SW 1271 (cell line): ENCODE measurements at places on chromosomes 5 and 9.

DNA sequence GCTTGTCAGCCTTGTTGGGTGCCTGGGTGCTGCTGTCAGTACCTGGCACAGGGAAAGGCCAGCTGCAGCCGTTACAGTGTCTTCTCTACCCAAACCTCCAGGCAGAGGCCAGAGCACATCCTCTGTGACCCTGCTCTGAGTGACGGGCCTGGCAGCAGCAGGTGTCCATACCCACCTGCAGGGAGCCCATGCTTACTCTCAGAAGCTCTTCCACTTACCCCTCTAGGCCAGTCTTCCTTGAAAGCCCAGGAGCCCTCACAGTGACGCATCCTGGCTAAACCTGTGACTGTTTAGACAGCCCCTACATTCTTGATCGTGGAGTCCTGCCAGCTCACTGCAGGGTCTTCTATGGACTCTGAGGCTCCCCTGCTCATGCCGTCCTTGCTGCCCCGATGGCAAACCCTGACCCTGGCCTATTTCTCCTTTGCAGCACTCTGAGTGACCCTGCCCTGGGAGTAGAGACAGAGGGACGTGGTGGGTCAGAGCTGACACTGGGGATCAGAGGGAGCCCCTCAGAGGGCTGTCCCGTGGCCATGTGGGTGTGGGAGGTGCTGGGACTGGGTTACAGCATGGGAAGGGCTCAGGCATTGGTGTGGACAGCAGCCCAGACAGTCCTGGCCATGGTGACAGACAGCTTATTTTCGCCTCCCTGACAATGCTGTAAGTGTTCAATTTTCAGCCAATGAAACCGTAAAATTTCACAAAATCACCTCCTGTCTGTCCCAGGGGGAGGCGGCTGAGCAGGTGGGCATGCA lies 67.6 kb upstream of the RNF130 start:
- DNase-seq: no peak

GRCh38 chr9:72454871-72455491 lies 66.4 kb upstream of the TMC1 start:
- DNase-seq: no peak

DNA sequence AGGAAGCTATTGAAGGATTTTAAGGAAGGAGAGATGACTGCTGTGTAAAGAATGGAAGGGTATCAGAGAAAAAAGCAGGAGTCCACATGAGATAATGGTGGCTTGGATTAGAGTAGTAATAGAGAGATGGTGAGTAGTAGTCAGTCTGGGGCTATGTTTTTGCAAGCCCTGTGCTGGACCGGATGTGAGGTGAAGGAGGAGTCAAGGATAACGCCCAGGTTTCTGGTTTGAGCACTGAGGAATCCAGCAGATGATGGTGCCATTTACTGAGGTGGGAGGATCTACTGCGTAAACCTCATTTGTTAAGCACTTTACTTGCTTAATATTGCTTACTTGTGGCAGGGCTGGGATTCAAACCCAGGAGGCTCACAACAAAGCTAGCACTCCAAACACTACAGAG lies 1.1 kb downstream of the TIGD6 start:
- no peak for DNase-seq

DNA sequence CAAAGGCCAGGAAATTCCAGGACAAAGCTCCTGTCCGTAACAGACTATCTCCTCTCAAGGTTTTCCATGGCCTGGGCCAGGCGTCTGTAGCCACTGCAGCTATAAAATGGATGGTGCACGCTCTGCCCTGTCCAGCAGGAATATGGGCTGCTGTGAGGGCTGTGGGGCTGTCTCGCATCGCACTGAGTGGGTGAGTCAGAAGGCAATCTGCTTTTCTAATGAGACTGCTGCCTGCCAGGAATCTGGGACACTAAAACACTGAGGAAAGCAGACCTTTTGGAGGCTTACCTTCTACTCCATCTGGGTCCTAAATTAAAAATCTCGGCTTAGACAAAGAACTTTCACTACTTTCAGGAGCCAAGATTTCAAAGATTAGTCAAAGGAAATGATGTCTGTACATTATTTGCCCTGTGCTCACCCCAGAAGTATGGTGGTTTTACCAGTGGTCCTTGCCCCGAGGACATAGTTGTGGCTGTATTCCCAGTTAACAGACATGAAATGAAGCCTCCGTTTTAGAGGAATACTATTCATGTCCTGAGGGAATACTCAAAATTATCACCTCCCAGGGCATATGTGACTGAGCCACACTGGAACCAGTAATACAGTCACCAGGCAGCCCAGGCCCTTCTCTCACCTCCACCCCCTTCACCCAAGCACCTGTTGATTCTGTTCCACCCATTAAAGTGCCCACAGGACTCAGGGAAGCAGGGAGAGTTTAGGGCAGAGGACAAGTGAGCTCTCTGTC lies 56.4 kb downstream of the PFDN1 start:
- peak; percentile 55 for DNase-seq

DNA sequence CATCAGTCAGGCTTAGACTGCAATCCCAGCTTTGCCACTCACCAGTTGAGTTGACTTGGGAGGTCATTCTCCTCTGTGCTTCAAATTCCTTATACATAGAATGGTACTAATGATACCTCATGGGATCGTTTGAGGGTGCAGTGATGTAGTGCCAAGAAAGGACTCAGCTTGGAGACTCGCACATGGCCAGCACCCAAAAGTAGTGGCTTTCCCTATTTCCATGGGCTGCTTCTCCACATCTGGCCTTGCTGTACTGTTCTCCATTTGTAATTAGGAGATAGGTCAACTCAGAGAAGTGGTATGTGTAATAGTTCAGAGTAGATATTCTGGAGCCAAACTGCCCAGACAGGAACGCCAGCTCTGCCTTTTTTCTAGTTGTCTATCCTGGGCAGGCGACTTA lies 5.5 kb downstream of the CCL19 start:
- DNase-seq: no peak

DNA sequence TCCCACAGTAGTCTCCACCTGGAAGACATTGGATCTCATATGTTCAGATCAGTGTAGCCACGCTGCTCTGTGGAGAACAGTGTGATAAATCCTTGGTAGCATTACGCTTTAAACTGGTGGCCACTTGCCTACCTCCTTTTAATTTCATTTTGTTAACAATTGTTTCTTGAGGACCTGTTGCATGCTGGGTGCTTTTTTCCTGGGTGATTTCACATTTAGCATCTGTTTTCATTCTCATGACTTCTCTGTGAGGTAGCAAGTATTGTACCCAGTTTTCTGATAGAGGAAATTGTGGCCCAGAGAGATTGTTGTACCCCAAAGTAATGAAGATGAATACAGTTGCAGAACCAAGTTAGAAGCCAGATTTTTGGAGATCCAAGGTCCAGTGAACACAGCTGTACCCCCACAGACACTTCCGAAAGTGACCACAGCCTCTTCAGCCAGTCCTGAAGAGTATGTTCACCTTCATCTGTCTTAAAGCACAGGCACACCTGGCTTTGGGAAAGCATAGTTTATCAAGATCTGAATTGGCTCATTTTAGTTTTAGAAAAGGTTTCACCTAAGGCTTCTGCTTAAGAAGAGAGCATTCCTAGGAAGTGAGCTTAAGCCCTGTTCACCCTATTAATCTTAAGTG lies 75.2 kb downstream of the F2RL2 start:
- DNase-seq: no peak

- no peak for DNase-seq
Measured at GRCh38 chr9:121542025-121542424, 42.4 kb upstream of the GGTA1 start.

GRCh38 chr5:12920527-12920926 lies 1016.3 kb upstream of the CTNND2 start:
- no peak for DNase-seq

- DNase-seq: no peak
Measured at GRCh38 chr5:143036146-143036927, 266.2 kb downstream of the ARHGAP26 start.

- DNase-seq: no peak
Measured at GRCh38 chr5:65073250-65073661, 304.5 kb downstream of the CWC27 start.

DNA sequence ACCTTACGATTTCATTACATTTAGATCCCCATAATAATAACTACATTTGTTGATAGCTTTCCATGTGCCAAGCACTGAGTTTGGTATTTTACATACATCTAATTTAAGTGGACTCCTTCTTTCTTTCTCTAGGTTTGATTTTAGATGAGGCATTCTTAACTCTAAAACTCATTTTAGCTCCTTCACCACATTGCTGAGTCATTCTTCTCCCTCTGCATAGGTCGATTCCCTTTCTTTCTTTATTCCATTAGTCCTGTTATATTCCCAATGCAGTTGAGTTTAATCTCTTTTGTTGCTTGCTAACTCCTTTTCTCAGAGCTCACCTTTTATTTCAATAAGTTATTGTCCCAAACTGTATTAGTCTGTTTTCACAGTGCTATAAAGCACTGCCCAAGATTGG lies 329.8 kb downstream of the TAF11L14 start:
- DNase-seq: no peak

DNA sequence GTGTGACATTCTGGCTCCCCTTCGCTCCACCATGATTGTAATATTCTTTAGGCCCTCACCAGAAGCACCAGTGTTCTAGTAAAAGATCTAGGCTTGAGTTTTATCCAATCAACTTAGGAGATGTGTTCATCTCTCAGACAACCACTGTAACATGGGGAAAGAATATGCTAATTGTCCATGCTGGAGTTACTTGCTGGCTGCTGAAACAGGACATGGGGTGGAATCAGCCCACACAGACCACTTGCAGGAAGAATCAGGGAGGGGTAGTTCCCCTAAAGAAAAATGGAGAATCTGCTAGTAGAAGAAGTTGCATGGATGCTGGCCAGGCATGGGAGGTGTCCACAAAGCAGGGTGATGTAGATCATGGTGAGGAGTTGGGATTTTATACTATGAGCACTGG lies 86.2 kb downstream of the FEM1C start:
- no peak for DNase-seq

DNA sequence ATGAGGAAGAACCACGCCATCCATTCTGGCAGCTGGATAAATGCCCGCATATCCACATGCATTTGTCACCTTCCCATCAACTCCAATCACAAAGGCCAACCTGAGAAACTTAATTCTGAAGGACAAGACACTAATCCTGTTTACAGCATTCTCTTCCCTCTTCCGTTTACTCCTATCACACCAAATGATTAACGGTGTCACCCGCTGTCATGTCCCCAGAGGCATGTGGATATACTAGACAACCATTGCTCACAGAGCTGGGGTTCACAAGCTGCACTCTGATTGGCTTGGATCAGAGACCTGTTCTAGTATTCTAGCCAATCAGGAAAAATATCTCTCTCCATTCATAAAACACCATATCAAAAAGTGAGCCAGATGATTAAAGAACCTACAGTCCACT lies 3.6 kb downstream of the MACROH2A1 start:
- DNase-seq: no peak

DNA sequence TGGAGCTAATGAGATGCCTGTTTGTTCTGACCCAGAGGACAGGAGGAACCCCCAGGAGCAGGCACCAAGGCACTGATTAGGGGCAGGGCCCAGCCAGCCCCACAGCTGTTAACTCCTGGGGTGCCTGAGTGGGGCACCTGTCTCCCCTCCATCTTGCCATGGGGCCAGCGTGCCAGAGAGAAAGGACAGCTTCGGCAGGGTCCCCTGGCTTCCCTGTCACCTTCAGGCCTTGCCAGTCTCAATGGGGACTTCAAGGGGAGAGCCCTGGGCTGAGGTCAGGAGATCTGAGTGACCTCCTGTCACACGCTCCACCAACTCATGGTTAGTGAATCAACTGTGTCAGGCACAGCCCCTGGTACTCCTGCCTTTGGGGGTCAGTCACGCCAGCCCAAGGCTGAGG lies 152.7 kb upstream of the MVB12B start:
- no peak for DNase-seq

GRCh38 chr5:134043793-134044792 lies 39.3 kb upstream of the VDAC1 start:
- DNase-seq: no peak

DNA sequence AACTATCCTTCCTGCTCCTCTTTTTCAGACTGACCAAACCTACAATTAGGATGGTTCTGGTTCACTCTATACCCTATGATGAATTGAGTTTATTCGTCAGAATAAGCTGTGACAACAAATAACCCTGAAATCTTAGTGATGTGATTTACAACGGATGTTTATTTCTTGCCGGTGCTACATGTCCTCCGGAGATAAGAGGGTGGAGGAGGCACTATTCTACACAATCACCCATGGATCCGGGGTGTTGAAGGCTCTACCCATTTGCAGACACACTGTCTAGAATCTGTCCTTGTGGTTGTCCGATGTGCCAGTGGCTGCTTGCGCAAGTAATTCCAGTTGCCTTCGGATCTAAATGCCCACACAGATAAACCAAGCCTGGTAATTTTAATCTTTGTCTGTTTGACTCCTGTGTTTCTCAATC lies 44.7 kb downstream of the CDC14B start:
- DNase-seq: no peak

DNA sequence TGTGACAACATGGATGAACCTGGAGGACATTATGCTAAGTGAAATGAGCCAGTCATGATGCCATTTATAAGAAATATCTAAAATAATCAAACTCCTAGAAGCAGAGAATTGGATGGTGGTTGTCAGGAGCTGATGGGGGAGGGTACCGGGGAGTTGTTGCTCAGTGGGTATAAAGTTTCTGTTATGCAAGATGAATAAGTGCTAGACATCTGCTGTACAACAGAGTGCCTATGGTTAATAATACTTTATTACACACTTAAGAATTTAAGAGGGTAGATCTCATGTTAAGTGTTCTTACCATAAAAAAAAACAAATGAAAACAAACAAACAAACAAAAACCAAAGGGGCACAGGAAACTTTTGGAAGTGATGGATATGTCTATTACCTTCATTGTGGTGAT lies 13.0 kb upstream of the CCDC69 start:
- DNase-seq: no peak

GRCh38 chr9:98591696-98592095 lies 117.0 kb downstream of the GABBR2 start:
- no peak for DNase-seq

DNA sequence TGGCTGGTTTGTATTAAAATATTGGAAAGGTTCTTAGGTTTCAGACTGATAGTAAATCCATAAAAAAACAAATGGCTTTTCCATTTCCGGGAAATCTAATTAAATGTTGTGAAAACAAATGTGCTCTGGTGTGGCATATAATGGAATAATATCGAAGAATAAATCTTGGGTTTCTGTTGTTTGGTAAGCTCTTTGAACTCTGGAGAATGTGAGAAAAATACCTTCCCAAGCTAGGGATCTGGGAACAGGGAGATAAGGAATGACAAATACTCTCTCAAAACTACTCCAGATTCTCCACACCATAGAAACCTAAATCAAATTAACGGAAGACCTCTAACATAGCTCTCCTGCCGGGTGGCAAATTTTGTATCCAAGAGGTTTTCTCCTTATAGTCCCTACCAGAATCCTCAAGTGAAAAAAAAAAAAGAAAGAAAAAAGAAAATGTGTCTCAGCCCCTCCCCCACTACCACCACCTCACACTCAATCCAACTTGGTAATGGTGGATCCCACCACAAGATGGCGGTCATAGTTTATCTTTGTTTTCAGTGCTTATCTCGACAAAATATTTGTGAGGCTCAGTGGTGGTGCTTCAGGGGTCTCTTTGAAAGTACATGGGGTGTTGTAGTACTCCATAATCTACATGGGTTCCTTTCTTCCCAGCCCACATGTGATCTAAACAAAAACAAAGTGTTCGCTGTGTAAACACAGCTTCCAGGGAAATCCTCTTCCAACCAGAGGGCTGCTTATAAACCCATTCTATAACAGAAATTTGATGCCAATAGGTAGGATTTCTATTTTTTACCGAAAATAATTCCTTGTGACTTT lies 54.5 kb upstream of the FST start:
- DNase-seq: peak; percentile 31
